ENCODE measurements at places on chromosomes 12 and 14. TPM values are rescaled to one million over a fixed set of nuclear protein-coding genes. Genes with fewer than 3 reads are reported as not detected.

Gene AMHR2
- not detected for total RNA-seq

Gene TEX52
- total RNA-seq: not detected

Gene PHLDA1
- 9.9 TPM for total RNA-seq

Gene GALNT8
- total RNA-seq: 5.2 TPM

Gene SLC10A1
- not detected for total RNA-seq
